ENCODE measurements at places on chromosomes 4 and X. TPM values are rescaled to one million over a fixed set of nuclear protein-coding genes. Genes with fewer than 3 reads are reported as not detected.

CTAG2 gene
- not detected for total RNA-seq

AMER1 gene
- 4.9 TPM for total RNA-seq

PPP4R3C gene
- not detected for total RNA-seq

DNA sequence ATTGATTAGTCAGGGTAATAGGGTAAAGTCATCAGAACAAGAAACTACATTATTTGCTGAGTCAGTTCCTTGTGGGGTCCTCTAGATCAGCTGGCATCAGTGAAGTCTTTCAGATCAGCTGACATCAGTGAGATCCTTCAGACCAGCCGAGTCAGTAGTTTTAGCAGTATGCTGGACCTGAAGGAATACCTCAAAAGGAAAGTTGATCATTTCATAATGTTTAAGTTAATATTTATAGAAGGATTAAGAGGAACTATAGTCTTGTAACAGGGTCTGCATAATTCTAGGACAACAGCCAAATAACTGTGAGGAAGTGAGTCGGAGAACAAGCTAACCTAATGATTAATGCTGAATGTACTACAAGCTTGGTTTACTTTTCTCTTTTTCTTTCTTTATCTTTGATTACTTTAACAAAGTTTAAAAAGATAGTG lies 958 bp upstream of the UGT2B7 start:
- DNase-seq = no peak

DNA sequence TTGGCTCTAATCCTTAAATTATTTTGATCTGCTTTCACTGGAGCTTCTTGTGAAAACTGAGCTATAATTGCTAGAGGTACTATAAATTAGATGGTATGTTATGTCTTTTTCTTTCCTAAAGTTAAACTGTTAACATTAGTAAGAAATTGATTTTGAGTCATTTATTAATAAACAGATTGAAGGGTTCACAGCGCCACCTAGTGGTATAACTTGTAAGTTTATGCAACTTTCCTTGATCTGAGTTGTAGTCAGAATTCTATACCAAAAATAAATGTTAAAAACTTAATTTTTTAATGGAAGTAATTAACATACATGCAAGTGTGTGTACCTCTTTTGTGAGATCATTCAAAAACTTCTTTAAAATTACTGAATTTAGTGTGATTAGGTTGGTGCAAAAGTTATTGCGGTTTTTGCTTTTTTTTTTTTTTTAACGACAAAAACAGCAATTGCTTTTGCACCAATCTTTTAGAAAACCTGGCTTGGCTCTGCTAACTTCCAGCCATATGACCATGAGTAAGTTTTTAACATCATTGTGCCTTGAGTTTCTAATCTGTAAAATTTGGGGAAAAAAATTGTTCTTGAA lies 151.5 kb downstream of the CENPC start:
- no peak for DNase-seq

DNA sequence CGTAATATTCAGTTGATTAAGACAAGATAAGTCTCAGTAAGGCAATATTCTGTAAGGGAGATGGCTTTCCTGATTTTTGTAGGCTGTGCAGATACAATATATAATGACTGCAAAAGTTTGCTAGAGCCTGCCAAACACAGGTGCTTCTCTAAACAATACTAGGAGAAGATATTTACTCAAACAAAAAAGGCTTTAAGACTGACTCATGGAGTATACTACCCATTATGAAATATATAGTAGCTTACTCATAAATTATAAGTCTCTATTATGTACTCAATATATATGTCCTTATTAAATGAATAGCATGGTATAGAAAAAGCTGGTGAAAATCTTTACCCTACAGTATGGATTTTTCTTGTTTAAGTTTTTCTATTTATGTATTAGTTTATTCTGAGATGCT lies 93.2 kb upstream of the IL15 start:
- DNase-seq = no peak

DNA sequence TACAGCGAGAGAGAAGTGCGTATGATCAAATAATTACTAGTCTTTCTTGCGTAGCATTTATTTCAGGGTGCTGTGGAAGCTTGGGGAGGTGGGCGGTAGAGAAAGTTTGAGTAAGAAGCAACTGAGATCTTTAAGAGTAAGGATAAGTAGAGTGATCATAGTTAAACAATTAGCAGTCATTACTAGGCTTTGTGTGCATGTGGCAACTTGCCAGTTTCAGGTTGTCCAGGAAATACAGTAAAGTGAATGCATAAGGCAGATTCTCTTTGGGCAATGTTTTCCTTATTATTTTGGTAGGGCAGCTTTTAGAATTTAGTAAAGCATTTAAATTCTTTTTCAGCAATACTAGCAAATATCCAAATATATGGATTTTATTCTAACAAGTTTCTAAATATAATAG lies 57.0 kb downstream of the HPGDS start:
- DNase-seq = no peak

LGI2 gene
- 5.0 TPM for total RNA-seq

DNA sequence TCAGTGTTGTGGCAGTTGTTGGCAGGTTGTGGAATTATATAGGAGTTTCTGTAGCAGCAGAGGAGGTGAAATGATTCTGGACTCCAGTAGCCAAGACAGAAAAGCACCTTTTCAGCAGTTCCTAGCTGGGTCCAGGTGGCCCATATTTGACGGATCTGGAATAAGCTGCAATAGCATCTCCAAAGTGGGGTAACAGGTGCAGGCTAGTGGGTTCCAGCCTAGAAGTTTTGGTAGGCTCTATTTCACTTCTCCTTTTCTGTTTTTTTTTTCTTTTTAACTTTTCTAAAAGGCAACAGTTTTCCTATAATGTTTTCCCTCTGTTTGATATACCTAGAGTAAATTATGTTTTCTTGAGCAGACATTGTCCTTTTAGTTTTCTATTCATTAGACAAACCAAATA lies 392.5 kb downstream of the C4orf33 start:
- DNase-seq = no peak

MAGEB1 gene
- total RNA-seq = not detected

DNA sequence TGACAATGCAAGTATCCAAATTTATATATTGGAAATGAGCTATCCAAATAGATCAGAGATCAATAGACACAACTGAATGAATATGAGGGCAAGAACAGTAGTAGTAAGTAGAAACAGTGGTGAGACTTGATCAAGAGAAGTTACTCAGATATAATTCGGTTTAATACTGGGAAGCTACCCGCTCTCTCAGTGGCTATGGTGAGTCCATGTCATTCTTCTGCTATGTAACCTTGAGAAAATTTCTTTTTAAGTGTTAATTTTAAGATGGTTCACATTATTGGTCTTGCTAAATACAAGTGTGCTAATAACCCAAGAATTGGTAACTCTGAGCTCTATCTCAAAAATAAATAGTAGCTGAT lies 53.6 kb downstream of the LEF1 start:
- no peak for DNase-seq

CTSO gene
- total RNA-seq = 5.9 TPM

DNA sequence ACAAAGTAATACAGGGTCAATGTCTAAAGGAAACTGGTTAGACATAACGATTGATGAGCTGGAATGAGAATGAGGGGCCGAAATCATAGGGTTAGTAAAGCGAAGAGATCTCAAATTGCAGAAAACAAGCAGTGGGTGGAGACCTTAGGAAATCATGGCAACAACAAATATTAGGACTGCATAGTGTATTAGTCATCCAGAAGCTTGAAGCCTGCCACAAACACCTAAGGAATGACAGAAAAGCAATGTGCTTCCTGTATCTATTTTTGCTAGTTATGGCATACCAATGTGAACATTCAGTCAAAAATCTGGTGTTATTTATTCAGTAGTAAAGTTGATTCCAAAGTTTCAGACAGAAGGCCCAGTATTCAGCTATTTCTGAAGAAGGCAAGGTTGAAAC lies 410.9 kb upstream of the CT83 start:
- DNase-seq = no peak

SMR3B gene
- not detected for total RNA-seq

MAGEB2 gene
- total RNA-seq = not detected

HTT gene
- 43.4 TPM for total RNA-seq

DNA sequence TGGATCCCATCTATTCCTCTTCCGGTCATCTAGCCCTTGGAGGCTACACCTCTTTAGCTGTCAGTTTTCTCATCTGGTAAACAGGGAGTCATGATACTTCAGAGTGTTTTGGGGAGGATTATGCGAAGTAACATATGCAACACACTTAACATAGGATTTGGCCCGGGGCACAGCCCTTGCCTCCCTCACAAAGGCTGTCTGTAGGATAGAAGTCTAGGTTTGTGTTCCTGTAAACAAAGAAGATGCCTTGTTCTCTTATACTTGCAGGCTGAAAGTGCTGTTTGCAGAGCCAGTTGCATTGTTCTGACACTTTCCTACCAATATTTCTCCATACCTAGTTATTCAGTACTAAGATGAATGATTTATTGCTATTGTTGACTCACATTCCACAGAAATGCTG lies 2.2 kb upstream of the APELA start:
- DNase-seq = no peak

DNA sequence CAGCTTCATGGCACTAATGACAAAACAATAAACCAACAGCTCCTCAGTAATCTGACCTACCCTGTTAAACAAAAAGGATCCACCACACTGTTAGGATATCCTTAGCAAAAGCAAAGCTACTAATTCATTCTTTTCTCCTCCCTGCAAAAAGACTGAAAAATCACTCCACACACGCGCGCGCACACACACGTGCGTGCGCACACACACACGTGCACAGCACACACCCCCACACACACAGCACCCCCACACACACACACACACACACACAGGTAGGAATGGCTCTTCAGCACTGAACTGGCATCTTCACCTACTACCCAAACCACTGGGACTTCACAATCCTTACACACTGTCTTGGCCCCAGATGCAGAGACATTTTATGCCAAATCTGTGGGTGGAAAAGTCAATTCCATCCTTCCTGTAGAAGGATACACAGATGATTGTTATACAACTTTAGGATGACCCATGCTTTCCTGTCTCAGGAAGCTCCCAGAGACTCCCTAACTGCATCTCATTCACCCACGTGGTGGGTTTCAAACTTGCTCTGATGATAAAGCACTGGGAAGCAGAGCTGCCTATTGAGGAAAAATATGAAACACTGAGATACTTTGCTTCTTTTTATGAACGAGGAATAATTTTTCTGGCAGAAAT lies 102.5 kb downstream of the TSPAN5 start:
- no peak for DNase-seq

- no peak for DNase-seq
Observed at GRCh38 chrX:34227804-34228203, 95.7 kb upstream of the FAM47A start.

GRCh38 chrX:119411959-119412358 lies 12.8 kb downstream of the SLC25A43 start:
- DNase-seq = no peak

KIAA1210 gene
- not detected for total RNA-seq

- DNase-seq = no peak
Observed at GRCh38 chr4:138796761-138797160, 218.8 kb upstream of the NOCT start.

DNA sequence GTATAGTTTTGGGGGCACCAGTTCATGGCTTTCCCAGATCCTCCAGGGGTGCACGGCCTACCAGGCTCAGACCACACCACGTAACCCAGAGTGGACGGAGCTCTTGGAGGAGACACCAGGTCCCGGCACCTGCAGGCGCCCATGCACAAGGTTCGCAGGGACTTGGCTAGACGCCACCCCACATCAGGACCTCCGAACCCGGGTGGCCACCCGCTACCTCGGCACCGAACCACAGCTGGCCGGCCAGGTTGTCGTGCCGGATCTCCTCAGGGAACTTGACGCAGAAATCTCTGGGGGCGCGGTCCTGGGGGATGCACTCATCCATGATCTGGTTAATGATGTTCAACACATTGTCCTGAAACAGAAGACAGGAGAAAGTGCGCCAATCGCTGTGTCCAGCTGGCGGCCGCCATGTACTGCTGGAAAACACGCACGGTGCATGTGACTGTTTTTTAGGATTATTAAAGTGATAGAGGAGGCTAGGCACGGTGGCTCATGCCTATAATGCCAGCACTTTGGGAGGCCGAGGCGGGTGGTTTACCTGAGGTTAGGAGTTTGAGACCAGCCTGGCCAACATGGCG lies 77.1 kb downstream of the ZFYVE28 start:
- DNase-seq = no peak
